NCI-H1694 (cell line): ENCODE measurements at places on chromosomes 4 and X.

GRCh38 chr4:1194010-1194900, 21.9 kb upstream of the SPON2 start:
- DNase-seq, result no peak

DNA sequence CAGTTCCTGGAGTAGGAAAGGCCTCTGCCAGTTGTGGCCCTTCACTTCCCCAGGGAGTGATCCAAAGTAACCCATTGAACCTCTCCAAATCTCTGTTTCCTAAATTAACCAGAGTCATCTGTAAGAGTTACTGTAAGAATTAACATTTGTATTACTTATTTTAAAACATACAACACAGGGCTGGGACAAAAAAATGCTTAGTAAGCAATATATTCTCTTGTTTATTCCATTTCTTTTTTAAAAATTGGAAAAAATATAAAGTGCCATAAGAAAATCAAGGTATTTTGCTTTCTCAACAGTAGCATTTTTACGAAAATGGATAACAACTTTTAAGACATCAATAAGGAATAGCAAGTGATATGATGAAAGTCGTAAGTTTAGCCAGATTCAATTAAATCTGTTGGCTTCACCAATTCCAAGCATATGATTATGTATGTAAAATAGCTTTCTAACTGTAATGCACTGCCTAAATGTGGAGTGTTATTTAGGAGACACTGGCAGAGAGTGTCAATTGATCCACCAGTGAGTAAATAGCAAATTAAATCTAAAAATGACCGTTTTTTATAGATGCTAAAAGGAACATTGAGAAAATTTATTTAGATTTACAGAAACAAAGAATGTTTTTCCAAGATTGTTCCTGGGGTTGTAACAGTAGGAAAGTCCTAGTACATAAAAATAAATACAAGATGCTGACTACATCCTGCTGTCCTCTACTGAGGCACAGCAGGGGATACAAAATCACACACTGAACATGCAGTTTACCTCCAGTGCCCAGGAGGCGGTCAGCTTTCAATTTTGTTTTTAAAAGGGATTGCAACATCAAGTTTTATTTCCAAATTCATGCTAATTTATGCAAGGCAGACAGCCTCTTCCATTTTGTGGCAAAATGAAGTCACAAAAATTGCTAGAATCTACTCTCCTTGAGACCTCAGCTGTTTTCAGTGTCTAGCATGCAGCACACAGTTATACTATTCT, 53.7 kb downstream of the GPM6A start:
- no peak for DNase-seq

- no peak for DNase-seq
Observed at GRCh38 chrX:118963159-118963558, 11.3 kb upstream of the LONRF3 start.

DNA sequence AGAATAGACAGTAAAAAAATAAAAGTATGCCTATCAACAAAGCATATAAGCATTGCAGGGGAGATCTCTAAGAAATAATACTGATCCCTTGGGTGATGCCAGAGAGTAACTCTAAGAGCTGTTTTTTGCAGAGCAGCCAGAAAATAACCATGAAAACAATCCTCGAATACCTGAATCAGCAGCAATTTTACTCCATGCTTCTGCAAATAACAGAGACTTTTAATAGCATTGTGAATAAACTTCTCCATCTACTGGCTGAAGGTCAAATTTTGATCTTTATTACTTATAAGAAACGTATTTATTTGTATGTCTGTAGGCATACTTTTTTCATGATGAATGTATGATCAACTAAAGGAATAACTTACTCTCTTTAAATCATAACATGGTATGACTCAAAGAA, 334.5 kb downstream of the GALNTL6 start:
- DNase-seq, result no peak

DNA sequence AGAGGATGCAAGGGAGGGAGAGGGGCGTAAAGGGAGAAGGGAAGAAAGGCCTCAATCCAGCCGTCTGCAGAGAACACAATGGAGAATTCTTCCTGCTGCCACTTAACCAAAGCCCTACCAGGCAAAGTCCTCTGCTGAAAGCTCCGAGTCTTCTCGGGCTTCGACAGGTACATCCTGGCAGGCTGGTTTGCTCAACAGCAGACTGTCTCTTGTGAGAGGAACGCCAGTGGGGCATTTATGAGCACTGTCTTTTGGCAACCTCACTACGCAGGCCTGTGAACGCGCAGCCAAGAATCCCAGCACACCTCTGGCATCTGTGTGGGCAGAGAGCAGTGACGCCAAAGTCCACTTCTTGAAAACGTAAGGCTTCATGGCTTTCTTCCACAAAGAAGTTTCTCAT, 207.5 kb upstream of the FAM9B start:
- no peak for DNase-seq

DNA sequence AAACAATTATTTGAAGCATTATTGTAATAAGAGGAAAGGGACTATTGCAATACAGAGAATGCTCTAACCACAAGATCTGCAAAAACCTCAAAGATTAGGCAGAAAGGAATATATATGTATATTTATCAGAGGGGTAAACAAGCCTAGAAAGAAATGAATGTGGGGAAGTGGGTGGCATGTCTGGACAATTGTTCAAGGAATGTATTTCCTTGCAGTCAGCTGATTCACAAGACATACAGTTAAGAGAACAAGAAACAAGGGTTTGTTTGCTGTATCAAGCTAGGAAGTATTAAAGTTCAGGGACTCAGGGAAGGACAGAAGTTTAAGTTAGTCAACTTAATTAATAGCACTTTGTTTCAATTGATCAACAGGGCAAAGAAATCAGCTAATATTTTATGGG, 514.7 kb downstream of the CENPC start:
- DNase-seq, result no peak

DNA sequence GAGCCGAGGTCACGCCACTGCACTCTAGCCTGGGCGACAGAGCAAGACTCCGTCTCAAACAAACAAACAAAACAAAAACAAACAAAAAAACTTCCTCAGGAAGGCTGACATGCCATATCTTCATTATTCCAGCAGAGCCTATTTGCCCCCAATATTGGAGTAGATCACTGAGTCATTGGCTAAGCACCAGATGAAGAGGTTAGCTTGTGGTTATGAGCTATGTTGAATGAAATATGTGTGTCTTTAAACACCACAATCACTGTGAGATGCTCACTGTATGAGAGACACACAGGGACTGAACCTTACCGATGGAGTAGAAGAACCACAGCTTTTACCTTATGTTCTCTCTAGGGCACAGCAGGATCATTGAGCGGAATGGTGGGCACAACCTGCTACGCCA, 122.1 kb upstream of the EOLA2 start:
- no peak for DNase-seq

DNA sequence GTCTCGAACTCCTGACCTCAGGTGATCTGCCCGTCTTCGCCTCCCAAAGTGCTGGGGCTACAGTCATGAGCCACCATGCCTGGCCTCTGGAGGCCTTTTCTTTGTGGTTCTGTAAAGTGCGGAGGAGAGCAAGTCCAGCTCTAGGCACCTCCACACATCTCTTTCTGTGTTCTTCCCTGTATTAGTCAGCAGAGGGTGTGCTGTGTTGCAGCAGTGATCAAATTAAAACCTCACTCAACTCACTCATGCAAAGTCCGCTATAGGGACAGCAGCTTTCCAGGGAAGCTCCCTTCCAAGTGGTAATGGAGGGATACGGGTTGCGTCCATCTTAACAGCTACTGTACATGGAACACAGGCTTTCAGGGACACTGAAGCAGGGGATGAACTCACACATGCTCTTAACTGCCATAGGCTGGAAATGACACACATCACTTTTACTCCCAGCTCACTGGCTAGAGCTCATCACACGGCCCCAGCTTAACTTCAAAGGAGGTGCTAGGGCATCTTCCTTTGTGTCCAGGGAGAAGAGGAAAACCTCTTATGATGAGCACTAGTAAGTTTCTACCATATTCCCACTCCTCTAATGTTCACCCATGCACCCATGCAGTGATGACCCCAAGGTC, 36.0 kb upstream of the CCNG2 start:
- DNase-seq, result no peak

DNA sequence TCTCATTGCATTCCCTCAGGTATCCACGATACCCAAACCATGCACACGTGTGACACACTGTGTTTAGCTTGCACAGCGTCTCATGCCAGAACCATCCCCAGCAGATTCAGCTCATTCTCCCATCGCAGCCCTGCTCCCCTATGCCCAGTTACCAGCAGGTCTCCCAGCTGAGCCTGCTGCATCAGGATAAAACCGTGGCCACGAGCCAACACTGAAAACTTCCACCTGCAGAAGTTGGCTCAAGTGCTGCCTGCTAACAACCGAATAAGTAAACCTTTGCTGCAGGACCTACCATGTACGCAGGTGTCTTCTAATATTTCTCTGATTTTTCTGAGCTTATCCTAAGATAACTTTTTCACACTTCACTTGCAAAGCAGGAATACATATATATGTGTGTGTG, 120.4 kb upstream of the STS start:
- DNase-seq, result no peak

DNA sequence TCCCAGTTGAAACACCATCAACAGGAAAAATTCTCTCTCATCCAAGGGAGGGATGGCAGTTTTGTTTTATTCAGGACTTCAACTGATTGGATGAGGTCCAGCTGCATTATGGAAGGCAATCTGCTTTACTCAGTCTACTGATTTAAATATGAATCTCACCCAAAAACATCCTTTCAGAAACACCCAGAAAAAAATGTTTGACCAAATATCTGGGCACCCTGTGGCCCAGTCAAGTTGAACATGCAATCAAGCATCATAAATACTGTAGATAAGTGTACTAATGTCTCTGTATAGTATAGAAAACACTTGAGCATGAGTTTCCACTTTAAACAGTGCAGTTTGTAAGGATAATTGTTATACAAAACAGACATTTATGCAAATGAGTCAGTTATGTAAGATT, 753.2 kb downstream of the ARAP2 start:
- no peak for DNase-seq

- DNase-seq, result peak; percentile 21
Observed at GRCh38 chr4:15729910-15730533, 27.2 kb downstream of the BST1 start.

GRCh38 chr4:153115322-153116290, 88.6 kb upstream of the TRIM2 start:
- DNase-seq, result no peak

GRCh38 chr4:15777697-15778288, 335 bp upstream of the CD38 start:
- no peak for DNase-seq

- DNase-seq, result no peak
Observed at GRCh38 chr4:43835869-43836268, 612.7 kb downstream of the KCTD8 start.

DNA sequence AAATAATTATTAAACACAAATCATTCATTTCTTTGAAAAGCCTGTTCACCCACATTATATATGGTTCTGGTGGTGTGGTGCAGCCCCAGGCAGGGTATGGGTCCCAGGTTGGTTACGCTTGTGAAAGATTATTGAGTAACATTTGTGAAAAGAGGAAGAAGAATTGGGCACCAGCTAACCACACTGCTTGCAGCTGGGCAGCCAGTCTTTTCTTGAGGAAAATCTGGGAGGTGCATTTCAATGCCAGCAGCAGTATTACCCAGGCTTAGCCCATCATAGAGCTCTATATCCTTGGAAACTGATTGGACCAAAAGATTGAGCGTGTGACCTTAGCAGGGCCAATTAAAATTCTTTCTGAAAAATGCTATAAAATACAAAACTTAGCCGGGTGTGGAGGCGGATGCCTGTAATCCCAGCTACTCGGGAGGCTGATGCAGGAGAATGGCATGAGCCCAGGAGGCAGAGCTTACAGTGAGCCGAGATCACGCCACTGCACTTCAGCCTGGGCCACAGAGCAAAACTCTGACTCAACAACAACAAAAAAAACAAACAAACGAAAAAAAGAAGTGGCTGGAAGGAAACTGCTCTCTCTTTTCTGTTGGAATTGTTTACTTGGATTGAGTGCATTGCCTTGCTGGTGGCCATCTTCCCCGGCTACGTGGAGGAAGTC, 9.7 kb upstream of the PLAC8 start:
- no peak for DNase-seq

DNA sequence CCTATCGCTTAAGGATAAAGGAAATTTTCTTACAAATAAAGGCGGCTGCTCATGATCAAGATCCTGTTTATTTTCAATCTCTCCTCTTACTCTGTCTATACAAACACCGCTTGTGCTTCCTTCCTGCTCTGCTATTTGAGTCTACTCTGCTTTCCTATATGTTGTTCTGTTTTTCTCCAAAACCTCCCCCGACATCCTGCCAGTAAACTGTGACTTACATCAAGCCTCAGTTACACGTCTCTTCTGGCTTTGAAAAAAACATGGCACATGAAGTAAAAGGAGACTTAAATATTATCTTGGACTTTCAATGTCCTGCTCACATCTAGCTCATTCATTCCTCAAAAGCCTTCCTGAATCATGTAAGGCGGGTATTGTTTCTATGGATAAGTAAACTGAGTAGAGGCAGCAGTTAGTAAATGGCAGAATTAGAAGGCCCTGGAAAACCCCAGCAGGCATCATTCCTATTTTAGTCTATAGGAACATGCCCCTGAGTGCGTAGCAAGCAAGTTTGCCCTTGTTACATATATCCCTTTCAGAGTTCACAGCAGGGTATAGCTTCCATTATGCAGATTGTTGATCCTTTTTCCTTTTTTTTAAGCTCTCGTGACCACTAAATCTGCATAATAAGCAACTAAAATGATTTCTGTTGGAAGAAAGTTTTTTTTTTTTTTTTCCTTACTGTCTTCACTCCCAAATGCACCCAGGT, 280.1 kb downstream of the RAPGEF2 start:
- DNase-seq, result no peak

- no peak for DNase-seq
Observed at GRCh38 chrX:17564689-17565409, 172.4 kb upstream of the SCML1 start.

GRCh38 chr4:100189820-100190642, at the start of gene DDIT4L:
DDIT4L (minus strand) TSS chr4:100190468; CDS start chr4:100189983, 485 bp downstream.
- no peak for DNase-seq

GRCh38 chr4:139540161-139540560, 15.9 kb downstream of the SETD7 start:
- DNase-seq, result no peak
